ENCODE measurements at places on chromosomes 4 and X. TPM values are rescaled to one million over a fixed set of nuclear protein-coding genes. Genes with fewer than 3 reads are reported as not detected.

GRCh38 chr4:5203309-5203992, 152.2 kb downstream of the STK32B start:
- DNase-seq, result no peak
- H3K4me1 ChIP-seq, result no peaks in the 10 kb centered on the region
- H3K27ac ChIP-seq, result no peak overlapping the region
- no peaks in the 10 kb centered on the region for H3K27me3 ChIP-seq
- no peak overlapping the region for H3K4me3 ChIP-seq

DGAT2L6 gene
- total RNA-seq, result not detected

KDR gene
- not detected for total RNA-seq

DNA sequence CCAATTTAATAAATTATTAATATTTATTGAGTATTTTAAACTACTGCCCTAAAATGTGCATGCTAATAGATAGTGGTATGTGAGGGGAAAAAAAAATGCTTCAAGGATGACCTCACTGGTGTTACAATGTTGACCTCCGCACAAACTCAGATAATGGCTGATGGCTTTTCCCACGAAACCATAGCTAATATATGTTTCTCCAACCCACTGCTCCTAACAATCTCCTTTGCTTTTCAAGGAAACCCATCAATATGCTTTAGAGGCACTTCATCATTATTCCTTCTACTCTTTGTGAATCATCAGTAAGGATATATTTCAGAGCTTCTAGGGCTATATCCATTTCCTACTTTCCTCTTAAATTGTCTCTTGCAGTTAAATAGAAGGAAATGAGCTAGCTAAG, 1752.0 kb upstream of the TENM3 start:
- H3K27me3 ChIP-seq, result no peaks in the 10 kb centered on the region
- H3K36me3 ChIP-seq, result no peaks in the 10 kb centered on the region
- no peak overlapping the region for H3K4me3 ChIP-seq
- no peaks in the 10 kb centered on the region for H3K4me1 ChIP-seq
- DNase-seq, result no peak
- no peak overlapping the region for H3K27ac ChIP-seq

GRCh38 chr4:138398322-138398721, 156.2 kb upstream of the SLC7A11 start:
- H3K4me1 ChIP-seq, result no peaks in the 10 kb centered on the region
- no peaks in the 10 kb centered on the region for H3K27me3 ChIP-seq
- no peak overlapping the region for H3K27ac ChIP-seq
- DNase-seq, result no peak
- H3K36me3 ChIP-seq, result no peaks in the 10 kb centered on the region

PAGE4 gene
- not detected for total RNA-seq

RPA4 gene
- 0.26 TPM for total RNA-seq

All from activated CD4-positive, alpha-beta T cell treated with anti-CD3 and anti-CD28 coated beads for 36 hours (primary cell).